NCI-H1092 (cell line): ENCODE measurements at places on chromosomes 3 and 15.

- no peak for DNase-seq
Measured at GRCh38 chr3:38551026-38551832, 55.1 kb downstream of the EXOG start.

- DNase-seq: no peak
Measured at GRCh38 chr15:89370120-89370977, 35.7 kb upstream of the POLG start.

DNA sequence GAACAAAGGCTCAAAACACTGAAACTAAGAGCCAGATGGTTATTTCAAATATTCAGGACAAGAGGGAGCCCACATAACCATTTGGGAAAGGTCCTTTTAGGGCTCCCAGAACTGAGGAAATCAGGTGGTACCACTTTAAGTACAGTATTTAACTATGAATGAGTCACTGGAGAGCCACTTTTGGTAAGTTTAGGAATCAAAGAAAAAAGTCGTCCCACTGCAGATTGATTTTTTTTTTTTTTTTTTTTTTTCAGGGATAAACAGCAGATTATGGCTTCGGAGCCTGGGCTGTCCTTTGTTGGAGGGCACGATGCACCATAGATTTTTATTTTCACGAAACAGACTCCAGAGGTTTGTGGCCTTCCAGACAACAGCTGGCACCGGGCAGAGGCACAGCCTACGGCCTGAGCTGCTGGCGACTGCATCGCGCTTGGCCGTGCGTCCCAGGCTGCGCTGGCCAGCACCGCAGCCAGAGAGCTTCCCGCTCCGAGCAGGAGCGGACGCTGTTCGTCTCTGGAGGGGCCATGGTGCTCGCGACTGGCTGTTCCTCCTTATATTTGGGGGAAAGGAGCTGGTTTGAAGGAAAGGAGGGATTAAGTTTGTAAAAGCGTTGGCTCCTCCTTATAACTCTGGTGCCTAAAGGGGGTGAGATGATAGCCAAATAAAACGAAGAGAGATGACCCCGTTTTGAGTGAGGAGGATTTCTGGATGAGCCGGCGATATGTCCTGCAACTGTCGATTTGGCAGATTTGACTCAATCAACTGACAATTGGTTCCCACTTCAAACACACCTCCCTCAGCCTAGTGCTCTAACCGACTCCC is 152.9 kb upstream of the GOLIM4 start:
- peak; percentile 23 for DNase-seq

DNA sequence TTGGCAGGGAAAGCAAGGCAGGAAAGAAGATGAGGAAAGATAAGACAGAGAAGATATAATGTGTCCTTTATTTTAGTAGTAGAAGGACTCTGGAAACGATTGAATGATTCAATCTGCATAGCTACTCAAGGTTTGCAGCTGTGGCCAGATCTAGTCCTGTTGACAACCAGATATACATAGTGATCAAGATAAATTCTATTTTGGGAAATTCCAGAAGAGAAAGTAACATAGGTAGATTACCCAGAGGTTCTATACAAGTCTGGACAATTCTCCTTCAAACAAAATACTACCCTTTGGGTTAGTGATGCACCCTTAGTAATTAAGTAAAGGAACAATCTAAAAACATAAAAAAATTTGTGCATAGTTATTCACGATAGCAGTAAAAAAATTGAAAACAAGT is 9.4 kb downstream of the TERC start:
- no peak for DNase-seq

DNA sequence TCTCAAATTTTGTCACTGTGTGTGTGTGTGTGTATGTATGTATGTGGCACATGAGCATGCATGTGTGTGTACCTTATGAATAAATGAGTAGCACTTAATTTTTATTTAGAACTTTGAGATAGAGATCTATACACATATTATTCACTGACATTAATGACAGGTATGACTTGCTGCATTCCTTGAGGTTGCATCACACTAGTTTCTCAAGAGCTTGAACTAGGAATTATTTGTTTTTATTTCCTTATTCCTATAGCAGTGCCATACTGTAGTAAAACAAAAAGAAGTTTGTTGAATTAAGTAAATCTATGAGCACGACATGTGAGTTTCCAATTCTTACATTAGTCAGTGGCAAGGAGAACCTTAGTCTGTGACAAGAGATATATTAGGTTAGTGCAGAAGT is 943.9 kb downstream of the ROBO1 start:
- DNase-seq: no peak

- no peak for DNase-seq
Measured at GRCh38 chr15:70573121-70573850, 190.1 kb downstream of the UACA start.
